ENCODE measurements at places on chromosomes 2 and 18. TPM values are rescaled to one million over a fixed set of nuclear protein-coding genes. Genes with fewer than 3 reads are reported as not detected.

The NDUFS1 gene
- total RNA-seq: 73.6 TPM

The FHL2 gene
- 67.6 TPM for total RNA-seq

The COL6A3 gene
- 55.6 TPM for total RNA-seq

The RND3 gene
- 50.6 TPM for total RNA-seq

The GAD1 gene
- not detected for total RNA-seq

The MIB1 gene
- total RNA-seq: 33.6 TPM
